ENCODE measurements at places on chromosomes 7 and 10.
A peak's percentile ranks its signal among the peaks of the same experiment; 100 is the strongest.

DNA sequence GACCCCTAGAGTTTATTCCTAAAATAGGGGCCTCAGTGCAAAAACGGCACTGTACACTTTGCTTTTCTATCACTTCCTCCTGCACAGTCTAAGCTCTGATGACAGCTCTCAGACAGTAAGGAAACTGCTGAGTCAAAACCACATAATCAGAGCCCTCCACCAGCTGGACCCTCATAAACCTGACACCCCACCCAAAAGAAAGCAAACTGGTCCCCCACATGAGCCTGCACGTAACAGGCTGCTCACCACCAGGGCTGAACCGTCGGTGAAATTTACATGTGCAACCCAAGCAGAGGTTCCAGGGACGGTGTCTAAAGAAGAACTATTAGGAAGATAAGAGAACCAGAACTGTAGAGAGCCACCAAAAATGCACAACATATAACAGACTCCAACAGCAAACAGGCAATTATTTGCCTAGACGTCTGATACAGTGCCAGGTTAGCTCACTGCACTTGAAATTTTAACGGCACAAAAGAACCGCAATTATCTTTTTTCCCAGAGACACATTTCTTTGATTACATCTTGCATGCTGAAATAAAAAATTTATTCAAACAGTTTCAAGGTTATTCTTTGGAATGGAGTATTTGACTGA is 19.6 kb downstream of the SGMS1 start:
- peak; percentile 17 for DNase-seq

GRCh38 chr10:79941585-79942210 is 7.2 kb downstream of the SFTPD start:
- DNase-seq, result no peak

GRCh38 chr7:80273327-80273726 is 138.7 kb downstream of the GNAI1 start:
- DNase-seq, result no peak

- no peak for DNase-seq
Observed at GRCh38 chr7:85685901-85686300, 499.0 kb upstream of the SEMA3D start.

- DNase-seq, result no peak
Observed at GRCh38 chr7:106915873-106916272, 50.8 kb downstream of the PIK3CG start.

- DNase-seq, result no peak
Observed at GRCh38 chr7:90933984-90934383, 330.2 kb upstream of the FZD1 start.

- DNase-seq, result no peak
Observed at GRCh38 chr7:122884186-122884585, 2.1 kb downstream of the CADPS2 start.

DNA sequence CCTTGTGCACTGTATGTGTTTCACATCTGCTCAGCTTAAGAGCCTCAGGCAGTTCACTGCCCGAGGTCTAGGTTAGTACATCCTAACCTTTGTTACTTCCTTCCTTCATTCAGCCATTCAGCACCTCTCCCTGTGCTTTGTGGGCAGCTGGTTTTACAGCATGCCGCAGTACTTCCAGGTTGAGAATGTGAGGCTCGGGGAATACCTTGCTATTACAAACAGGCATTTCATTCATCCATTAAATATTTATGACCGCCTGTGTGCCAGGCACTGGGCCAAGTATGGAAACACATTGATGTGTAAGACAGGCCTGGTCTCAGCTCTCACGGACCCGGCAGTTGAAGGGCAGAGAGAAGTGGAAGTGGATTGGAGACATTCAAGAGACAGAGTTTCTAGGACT is 82.4 kb downstream of the SHH start:
- no peak for DNase-seq

- DNase-seq, result no peak
Observed at GRCh38 chr7:134452419-134452838, 6.5 kb downstream of the AKR1B1 start.

DNA sequence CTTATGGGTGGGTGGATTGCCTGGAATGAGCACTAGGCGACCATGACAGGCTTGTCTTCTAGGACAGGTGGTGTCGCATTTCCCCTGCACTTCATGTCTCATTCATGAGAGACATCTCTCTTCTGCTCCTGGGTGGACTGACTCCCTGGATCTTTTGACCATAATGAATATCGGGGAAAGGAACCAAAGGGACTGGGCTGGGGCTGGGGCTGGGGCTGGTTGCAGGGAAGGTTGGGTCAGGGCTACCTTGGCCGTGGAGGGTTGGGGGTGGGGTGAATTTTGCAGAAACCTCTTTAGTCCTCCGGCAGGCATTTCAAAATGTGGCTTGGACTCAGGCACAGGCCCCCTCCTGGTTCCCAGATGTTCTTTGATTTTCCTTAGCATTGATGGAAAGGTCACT is 319.2 kb downstream of the ZNF716 start:
- no peak for DNase-seq

DNA sequence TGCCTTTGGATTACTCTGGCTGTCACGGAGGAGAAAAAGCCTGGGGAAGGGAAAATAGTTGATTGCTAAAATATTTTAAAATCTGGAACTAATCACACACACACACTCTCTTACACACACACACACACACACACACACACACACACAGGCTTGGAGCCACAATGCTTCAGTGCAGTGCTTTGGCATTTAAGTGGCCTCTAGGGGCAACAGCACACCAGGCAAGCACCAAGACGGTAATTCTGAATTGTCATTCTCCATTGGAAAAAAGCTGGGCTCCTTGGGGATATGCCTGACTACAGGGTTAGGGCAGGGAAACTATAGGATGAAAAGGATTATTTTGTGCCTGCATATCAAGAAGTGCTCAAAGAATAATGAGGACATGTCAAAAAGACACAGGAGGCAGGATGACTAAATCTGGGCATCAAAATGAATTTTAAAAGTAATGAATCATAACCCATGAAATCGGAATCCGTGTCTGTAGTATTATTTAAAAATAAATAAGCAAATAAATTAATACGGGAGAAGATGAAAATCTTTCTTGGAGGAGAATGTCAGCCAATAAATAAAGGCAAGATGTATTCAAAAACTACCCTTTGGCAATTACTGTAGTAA is 30.4 kb upstream of the DDC start:
- peak; percentile 53 for DNase-seq

DNA sequence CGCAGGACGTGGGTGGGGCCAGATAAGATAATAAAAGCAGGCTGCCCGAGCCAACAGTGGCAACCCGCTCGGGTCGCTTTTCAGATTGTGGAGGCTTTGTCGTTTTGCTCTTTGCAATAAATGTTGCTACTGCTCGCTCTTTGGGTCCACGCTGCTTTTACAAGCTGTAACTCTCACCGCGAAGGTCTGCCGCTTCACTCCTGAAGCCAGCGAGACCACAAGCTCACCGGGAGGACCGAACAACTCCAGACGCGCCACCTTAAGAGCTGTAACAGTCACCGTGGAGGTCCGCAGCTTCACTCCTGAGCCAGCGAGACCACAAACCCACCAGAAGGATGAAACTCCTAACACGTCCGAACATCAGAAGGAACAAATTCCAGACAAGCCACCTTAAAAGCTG is 286.6 kb upstream of the MAGI2 start:
- no peak for DNase-seq

DNA sequence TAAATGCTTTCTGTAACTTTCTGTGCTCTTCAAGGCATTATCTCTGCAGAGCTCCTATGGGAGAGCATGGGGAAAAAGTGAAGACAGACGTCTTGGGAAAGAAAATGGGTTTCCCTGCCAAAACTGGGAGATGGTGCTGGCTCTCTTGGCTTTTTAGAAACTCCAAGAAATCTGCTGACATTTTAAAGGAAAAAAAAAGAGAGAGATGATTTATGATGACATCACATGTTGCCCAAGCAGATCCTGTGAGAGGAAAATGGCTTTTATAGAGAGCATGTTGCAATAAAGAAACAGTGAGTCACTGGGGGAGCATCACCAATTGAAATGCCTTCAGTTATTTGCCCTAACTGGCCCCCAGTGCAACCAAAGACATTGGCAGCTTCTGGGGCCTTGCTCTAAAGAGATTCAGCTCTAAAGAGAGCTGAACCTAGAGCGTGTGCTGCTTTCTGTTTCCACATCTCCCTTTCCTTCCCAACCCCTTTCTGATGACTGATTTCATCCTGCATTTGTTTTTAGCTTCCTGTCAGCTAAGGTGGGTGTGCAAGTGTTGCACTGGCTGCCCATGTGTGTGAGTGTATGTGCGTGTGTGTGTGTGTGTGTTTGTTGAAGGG is 37.7 kb downstream of the LRMDA start:
- DNase-seq, result no peak

- DNase-seq, result no peak
Observed at GRCh38 chr10:16436367-16436757, 448 bp upstream of the PTER start.

DNA sequence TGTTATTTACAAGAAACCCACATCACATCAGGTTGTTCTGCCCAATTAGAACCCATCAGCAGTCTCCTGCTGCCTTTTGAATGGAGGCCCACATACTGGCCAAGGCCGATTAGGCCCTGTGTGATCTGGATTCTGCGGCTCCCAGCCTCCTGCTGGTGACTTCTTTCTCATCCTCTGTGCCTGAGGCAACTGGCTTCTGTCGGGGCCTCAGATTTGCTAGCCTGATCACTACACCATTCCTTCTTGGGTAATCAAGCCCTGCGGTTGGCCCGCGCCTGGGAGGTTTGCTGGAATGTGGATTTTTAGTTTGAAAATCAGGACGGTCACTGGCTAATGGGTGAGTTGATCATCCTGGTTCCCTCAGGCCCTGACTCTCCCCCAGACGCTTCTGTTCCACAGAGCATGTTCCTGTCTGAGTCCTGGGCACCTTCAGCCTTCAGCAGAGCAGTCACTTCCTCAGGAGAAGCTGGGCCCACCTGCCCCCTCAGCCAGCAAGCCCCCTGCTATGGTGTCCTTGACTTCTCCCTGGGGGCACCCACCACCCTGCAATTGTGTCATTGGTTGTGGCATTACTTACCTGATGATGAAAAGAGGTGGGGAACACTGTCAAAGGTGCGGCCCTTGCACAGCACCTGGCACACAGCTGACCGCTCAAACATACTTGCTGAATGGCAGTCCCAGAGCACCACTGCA is 207.6 kb downstream of the PHTF2 start:
- no peak for DNase-seq

- DNase-seq, result no peak
Observed at GRCh38 chr7:134089446-134089845, 37.7 kb upstream of the LRGUK start.

DNA sequence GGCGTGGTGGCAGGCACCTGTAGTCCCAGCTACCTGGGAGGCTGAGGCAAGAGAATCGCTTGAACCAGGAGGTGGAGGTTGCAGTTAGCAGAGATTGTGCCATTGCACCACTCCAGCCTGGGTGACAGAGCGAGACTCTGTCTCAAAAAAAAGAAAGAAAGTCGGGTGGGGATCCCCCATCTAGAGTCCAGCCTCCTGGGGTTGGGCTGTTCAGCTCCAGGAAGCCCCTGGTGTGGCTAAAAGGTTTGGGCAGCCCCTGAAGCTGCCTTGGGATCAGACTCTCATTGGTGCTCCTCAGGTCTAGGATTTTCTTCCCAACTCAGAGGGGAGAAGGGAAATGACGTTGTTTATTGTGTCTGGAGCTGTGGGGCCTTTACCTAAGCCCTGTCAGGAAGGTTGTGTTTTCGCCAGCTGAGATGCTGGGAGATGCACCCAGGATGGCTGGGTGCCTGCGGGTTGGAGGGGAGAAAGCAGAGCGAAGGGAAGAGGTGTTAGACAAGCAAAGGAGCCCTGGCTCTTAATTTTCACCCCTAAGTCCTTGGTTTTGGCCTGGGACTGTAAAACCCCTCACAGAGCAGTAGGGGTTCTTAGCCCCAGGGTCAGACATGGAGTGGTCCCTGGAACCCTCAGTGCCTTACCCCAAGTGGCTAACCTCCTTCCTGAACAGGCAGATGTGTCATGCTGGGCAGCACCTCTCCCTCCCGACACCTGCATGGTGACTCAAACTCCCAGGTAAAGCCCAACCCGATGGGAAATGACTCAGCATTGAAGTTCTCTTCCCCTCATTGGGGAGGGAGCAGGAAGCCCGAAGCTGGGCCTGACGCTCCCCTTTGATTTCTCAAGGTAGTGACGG is 21.1 kb downstream of the PLAU start:
- peak; percentile 59 for DNase-seq

- no peak for DNase-seq
Observed at GRCh38 chr7:88888684-88889083, 93.1 kb upstream of the TEX47 start.

GRCh38 chr7:112056409-112056808 is 149.8 kb downstream of the DOCK4 start:
- DNase-seq, result no peak

- DNase-seq, result no peak
Observed at GRCh38 chr7:47525066-47525623, 56.8 kb downstream of the TNS3 start.

DNA sequence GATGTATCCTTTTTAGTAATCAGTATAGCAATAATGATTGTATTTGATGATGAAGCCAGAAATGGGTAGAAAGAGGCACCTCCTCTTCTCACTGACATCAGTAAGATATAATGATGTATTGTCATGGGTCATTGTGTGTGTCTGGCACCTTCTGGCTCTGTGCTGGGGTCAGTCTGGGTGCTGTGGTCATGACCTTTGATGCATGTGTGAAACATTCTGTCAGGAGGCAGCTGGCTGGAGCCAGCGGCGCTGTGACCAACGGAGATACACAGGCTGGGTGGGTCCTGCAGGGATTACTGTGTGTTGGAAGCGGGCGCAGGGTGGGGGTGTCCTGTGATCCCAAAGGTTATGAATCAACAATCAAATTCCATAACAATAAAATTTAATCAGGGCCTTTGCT is 35.2 kb downstream of the EEPD1 start:
- DNase-seq, result no peak

DNA sequence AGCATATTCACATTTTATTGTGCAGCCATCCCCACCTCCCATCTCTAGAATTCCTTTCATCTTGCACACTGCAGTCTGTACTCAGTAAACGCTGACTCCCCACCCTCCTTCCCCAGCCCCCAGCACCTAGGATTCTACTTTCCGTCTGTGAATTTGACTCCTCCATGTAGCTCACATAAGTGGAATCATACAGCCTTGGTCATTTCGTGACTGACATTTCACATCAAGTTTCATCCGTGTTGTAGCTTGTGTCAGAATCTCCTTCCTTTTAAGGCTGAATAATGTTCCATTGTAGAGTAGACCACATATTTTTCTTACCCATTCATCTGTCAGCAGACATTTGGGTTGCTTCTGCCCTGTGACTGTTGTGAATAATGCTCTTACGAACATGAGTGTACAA is 26.2 kb upstream of the TCERG1L start:
- no peak for DNase-seq

DNA sequence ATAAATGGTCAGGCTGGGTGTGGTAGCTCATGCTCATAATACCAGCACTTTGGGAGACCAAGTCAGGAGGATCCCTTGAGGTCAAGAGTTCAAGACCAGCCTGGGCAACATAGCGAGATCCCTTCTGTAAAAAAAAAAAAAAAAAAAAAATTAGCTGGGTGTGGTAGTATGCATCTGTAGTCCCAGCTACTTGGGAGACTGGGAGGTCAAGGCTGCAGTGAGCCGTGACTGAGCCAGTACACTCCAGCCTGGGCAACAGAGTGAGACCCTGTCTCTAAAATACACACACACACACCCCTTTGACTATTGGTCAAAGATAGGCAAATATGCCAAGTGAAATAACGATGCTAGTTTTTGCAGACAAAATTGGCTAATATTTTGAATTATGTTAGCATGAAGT is 80.6 kb downstream of the IGF2BP3 start:
- no peak for DNase-seq
